Mesothelial cell of epicardium (in vitro differentiated cells): ENCODE measurements at places on chromosomes 16 and 17. TPM values are rescaled to one million over a fixed set of nuclear protein-coding genes. Genes with fewer than 3 reads are reported as not detected.
A peak's percentile ranks its signal among the peaks of the same experiment; 100 is the strongest.

- no peak overlapping the region for H3K27ac ChIP-seq
- H3K27me3 ChIP-seq, result no peaks in the 10 kb centered on the region
- no peaks in the 10 kb centered on the region for H3K36me3 ChIP-seq
- no peaks in the 10 kb centered on the region for H3K4me1 ChIP-seq
Observed at GRCh38 chr16:49513040-49513439, 139.4 kb downstream of the C16orf78 start.

DNA sequence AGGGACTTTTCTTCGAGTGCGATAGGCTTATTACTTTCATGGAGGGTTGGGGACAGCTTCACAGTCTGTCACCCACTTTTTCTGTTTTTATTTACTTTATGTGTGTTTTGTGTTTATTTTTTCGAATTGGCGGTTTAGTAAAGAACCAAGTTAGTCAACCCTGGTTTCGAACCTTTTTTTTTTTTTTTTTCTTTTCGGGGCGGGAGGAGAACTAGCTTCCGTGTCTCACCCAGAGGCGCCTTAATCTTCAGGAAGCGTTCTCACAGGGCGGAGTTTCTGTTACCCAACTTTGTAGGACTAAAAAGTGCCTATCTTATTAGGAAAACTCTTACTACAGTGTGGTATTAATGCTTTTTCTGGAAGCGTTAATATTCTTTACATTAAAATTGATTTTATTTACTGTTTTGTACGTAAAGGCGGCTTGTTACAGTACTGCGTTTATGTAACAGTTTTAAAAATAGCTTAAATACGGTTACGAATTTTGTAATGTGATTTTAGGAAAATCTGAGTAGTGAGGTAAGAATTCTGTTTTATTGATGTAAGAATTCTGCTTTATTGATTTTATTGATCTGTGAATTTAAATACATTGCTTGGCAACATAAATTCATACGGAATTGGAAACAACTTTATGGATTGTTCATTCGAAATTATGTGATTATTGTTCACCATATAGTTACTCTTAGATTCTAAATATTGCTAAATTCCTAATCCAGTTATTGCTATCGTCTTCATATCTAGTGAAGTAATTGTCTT lies 885 bp downstream of the ZNF207 start:
- H3K4me3 ChIP-seq, result peak overlapping the region; percentile 95
- H3K4me1 ChIP-seq, result peaks cover 37% of the 10 kb centered on the region
- H3K36me3 ChIP-seq, result peaks cover 10% of the 10 kb centered on the region
- peak overlapping the region; percentile 99 for H3K27ac ChIP-seq
- no peak for DNase-seq

DNA sequence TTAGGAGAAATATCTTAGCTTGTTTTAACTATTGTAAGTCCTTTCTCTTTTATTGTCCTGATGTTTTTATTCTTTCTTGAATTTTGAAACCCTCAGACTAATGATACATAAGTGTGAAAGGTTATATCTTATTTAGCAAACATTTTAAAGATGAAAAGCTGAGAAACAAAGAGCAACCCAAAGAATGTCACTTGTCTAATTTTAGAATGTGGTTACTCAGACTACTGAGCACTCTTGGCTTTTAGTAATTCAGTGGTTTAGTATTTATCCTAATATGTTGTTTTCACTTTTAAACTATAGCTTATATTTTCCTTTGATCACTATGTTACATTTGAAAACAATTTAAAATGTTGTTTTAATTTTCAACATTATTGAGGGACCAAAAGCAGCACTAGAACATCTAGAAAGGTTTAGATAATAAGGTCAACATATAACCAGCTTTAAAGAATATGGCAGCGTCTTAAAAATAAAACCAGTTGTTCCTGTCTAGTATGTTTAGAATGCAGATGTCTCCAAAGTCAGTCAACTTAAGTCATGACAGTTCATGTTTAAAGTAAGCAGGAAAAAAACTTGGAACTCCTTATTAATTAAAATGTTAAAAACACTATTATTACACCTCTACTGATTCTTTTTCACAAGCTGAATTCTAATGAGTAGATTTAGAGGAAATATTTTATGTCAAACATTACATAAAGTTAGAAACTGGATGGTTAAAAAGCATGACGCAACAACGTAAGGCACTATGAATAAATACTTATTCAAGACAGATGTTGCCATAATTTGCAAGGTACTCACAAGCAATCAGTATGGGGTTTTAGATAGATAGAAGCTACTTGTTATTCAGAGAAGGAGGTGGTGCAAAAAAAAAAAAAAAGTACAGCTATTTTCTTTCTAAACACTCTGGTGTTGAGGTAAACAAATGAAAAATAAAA lies 2.4 kb downstream of the MBTD1 start:
- no peak overlapping the region for H3K27ac ChIP-seq
- DNase-seq, result no peak
- H3K4me1 ChIP-seq, result peaks cover 36% of the 10 kb centered on the region
- H3K36me3 ChIP-seq, result peaks cover 14% of the 10 kb centered on the region

- no peak for DNase-seq
- H3K27ac ChIP-seq, result peak overlapping the region; percentile 99
- H3K4me1 ChIP-seq, result peaks cover 46% of the 10 kb centered on the region
- no peaks in the 10 kb centered on the region for H3K27me3 ChIP-seq
Observed at GRCh38 chr17:2398655-2399571, 1.9 kb downstream of the MNT start.

- no peaks in the 10 kb centered on the region for H3K27me3 ChIP-seq
- H3K4me3 ChIP-seq, result no peak overlapping the region
- no peak overlapping the region for H3K27ac ChIP-seq
Observed at GRCh38 chr16:61934601-61935000, 101.6 kb downstream of the CDH8 start.

- no peak for DNase-seq
- peaks cover 12% of the 10 kb centered on the region for H3K36me3 ChIP-seq
- peaks cover 34% of the 10 kb centered on the region for H3K4me1 ChIP-seq
- no peak overlapping the region for H3K4me3 ChIP-seq
Observed at GRCh38 chr16:68328860-68329390, 18.1 kb downstream of the PRMT7 start.

GRCh38 chr17:78883089-78883532 lies 19.9 kb downstream of the CEP295NL start:
- DNase-seq, result no peak
- H3K4me1 ChIP-seq, result peaks cover 43% of the 10 kb centered on the region
- H3K27me3 ChIP-seq, result no peaks in the 10 kb centered on the region
- no peaks in the 10 kb centered on the region for H3K36me3 ChIP-seq
- H3K27ac ChIP-seq, result peak overlapping the region; percentile 94

The C16orf78 gene
- total RNA-seq, result not detected in 3 replicates

The MSLN gene
- 5.0 to 5.8 TPM (median 5.7 TPM) in 3 replicates for total RNA-seq

The SLC2A4 gene
- 1.6 to 1.8 TPM (median 1.6 TPM) in 3 replicates for total RNA-seq
